ENCODE measurements at places on chromosomes 2 and 18. TPM values are rescaled to one million over a fixed set of nuclear protein-coding genes. Genes with fewer than 3 reads are reported as not detected.

Gene LRRTM1
- not detected for total RNA-seq

Gene IL1RL1
- not detected for total RNA-seq

Gene VIL1
- not detected for total RNA-seq

Gene EVA1A
- 4.0 TPM for total RNA-seq

Gene PEX13
- total RNA-seq, result 22.5 TPM

Gene SLC9A4
- total RNA-seq, result 0.11 TPM

Gene HNMT
- total RNA-seq, result 0.82 TPM

Gene TBC1D8
- 5.1 TPM for total RNA-seq

Gene LIMS2
- 1.2 TPM for total RNA-seq

Gene ALPI
- not detected for total RNA-seq

Gene ZNF385B
- not detected for total RNA-seq

Gene IL37
- not detected for total RNA-seq

Gene AP1S3
- 23.0 TPM for total RNA-seq

Gene DSG1
- total RNA-seq, result not detected

Gene FKBP1B
- 3.7 TPM for total RNA-seq

Gene TPO
- total RNA-seq, result not detected

DNA sequence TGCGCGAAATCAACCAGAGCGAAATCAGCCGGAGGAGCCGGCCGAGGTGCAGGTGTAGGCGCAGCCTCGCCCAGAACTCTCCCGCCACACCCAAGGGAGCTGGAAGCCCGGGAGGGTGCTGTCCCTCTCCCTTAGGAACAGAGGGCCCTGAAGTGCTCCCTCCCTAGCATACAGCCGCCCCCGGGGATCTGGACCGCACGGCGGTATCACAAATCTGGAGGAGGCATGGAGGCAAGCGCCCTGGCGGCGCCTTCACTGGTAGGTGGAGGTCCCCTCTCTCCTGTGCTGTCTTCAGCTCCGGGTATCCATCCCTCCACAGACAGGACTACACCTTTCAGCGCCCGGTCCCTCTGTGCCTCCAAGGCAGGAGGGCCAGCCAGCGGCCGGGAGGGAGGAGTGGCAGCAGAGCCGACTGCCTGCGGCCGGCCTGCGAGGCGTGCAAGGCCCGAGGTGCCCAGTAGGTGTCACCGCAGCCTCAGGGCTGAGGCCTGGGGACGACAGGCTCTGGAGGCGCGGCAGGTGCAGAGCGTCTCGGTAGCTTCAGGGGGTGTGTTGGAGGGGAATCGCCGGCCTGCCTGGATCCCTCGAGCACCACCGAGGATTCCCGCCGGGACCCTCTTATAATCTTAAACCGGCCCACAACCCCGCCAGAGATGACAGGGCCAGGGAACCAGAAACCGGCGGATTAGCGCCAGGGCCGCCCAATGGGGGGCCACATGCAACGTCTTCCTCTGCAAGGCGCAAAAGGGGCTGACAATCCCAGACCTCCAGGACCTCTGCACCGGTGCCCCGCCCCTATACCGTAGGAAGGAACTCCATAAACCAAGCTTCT, 2.8 kb downstream of the IHH start:
- DNase-seq, result peak; percentile 81

DNA sequence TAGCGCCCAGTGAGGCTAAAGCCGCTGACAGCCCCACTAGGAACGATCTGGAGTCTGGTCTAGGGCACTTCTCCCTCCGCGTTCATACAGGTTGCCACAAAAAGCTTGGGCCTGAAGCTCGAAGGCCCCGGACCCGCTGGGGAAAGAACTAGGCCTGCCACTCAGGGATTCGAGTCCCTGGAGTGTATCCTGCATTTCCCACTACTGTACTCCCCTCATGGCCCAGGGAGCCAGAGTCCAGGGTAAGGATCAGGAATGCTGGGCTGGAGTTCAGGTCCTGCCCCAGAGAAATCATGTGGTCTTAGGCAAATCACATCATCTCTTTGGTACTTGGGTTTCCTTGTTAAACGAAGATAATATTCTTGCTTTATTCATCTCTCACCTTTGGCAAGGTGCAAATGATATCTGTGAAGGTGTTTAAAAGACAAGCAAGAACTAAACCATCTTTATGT, 1.4 kb upstream of the ZFP36L2 start:
- DNase-seq, result no peak

- DNase-seq, result no peak
Observed at GRCh38 chr2:119206201-119206600, 17.4 kb upstream of the STEAP3 start.

DNA sequence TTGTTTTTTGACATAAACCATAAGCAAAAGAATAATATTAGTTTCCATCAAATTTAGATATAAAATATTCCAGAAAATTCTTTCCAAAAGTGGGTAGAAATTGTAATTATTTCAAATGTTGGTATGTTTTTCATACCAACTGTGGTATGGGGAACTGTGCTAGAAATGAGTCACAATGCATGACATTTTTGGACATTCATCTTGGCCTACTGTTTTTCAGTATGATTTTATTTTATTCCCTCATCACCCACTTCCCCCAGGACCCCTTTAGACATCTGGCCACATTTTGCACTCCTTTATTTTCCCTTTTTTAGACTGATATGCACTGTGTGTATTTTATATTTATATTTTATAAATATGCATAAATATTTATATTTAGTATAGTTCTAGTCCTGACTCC, 97.1 kb downstream of the DPP4 start:
- DNase-seq, result no peak

GRCh38 chr18:41700416-41700815, 254.6 kb upstream of the PIK3C3 start:
- no peak for DNase-seq

DNA sequence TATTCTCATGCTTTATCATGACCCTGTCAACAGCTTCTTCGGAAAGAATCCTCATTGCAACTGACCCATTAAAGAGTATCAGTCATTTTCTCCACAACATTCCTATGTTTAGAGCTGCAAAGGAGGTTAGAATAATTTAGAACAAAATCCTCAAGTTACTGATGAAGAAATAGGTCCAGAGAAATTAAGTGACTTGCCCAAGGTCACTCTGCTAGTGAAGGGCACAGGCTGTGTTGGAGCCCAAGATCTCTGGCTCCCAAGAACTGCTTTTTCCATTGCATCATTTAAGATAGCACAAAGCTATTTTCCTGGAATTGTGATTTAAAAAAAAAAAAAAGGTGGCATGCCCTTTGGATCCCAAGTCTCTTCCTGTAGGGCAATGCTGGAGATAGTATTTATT, 9.6 kb downstream of the IRS1 start:
- no peak for DNase-seq

DNA sequence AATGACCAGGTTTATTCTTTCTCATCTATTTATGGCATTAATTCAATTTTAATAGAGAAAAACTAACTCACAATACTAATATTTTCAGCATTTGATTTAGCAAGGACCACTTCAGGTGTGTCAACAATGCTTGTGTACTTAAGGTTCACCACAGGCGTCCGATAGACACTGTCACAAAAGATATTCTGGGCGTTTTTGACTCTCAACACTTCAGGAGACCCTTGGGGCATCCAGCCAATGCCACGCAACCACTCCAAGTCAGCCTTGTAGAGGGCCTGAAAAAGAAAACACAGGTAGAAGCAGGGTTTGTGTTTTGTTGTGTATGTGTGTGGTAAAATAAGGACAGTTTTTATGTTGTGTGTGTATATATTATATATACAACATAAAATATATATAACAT, 158.2 kb downstream of the NEB start:
- no peak for DNase-seq

GRCh38 chr2:197717863-197718262, 12.7 kb downstream of the MARS2 start:
- DNase-seq, result no peak

DNA sequence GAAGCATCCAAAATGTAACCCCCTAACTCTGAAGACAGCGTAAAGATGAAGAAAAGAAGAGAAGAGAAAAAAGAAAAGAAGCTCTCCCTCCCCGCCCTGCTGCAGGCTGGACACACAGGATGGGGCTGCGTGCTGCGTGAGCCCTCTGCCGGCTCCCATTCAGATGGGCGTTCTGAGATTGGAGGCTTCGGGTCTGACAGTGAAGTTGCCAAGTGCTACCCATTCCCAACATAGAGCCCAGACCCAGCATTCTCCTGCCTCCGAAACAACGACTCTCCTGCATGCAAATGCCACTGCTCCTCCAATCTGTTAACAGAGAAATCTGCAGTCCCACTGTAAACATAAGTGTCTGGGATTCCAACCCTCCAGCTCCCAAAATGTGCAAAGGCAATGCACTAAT, 234.9 kb downstream of the BCL11A start:
- DNase-seq, result peak; percentile 10

- DNase-seq, result no peak
Observed at GRCh38 chr2:113376253-113376912, 61.1 kb upstream of the ZNG1B start.

GRCh38 chr2:205375461-205376448, 306.5 kb upstream of the NRP2 start:
- no peak for DNase-seq

- DNase-seq, result peak; percentile 93
Observed at GRCh38 chr2:27890146-27890923, at the start of the genes BABAM2 and RBKS. BABAM2 (plus strand) TSS chr2:27890729; CDS start chr2:27894557, 3,828 bp downstream. RBKS (minus strand) TSS chr2:27890387; CDS start chr2:27890345, 42 bp downstream.

GRCh38 chr18:72410399-72410798, 133.7 kb downstream of the CBLN2 start:
- DNase-seq, result no peak

- DNase-seq, result no peak
Observed at GRCh38 chr2:16678964-16679363, 13.3 kb upstream of the CYRIA start.

- no peak for DNase-seq
Observed at GRCh38 chr18:56727399-56727798, 76.2 kb downstream of the WDR7 start.

- peak; percentile 69 for DNase-seq
Observed at GRCh38 chr2:158024288-158024898, 77.3 kb upstream of the UPP2 start.

DNA sequence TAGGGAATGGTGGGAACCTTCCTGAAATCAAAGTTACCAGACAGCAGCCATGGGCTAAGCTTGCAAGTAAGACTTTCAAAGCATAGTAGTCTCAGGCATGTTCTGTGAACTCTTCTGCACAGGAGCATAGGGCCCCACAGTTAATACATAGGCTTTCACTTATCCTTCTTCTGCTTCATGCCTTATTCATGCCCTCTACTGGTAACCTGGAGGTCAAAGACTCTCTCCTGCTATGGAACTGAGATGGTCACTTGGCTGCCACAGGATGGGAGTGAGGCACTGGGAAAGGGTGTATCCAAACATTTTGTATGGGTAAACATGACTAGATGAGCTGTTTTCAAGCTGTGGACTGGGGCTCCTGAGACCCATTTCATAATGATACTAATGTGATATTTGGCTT, 49.1 kb upstream of the ZNF638 start:
- DNase-seq, result no peak

- DNase-seq, result peak; percentile 52
Observed at GRCh38 chr2:233094614-233095013, 34.5 kb downstream of the INPP5D start.

- DNase-seq, result no peak
Observed at GRCh38 chr2:118493213-118493612, 354.2 kb downstream of the EN1 start.

- no peak for DNase-seq
Observed at GRCh38 chr2:72494392-72494791, 331.4 kb downstream of the EXOC6B start.

DNA sequence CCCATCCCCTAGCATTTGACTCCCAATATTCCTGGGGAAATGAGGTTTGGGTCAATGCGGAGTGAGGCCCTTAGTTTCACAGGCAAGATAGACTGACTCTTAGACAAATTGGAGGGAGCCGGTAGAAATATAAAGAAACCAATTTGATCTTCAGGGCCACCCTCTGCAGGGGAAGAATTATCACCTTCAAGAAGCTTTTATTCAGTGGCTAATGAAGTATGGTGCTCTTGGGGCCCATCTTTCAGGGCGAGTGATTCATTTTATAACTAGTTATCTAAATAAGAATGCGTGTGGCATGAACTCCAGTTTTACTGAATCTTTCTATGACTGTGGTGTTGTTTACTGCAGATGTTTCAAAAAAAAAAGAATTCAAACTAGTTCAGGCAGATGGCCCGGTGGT, 88.4 kb downstream of the LYPD1 start:
- no peak for DNase-seq

- no peak for DNase-seq
Observed at GRCh38 chr2:204933735-204934374, 388.6 kb downstream of the PARD3B start.

GRCh38 chr2:149799013-149799705, 211.6 kb upstream of the MMADHC start:
- peak; percentile 41 for DNase-seq

- DNase-seq, result no peak
Observed at GRCh38 chr2:238974501-238975166, 126.7 kb downstream of the TWIST2 start.

Data from A673 (cell line).